ENCODE measurements at places on chromosomes 6 and 20.

DNA sequence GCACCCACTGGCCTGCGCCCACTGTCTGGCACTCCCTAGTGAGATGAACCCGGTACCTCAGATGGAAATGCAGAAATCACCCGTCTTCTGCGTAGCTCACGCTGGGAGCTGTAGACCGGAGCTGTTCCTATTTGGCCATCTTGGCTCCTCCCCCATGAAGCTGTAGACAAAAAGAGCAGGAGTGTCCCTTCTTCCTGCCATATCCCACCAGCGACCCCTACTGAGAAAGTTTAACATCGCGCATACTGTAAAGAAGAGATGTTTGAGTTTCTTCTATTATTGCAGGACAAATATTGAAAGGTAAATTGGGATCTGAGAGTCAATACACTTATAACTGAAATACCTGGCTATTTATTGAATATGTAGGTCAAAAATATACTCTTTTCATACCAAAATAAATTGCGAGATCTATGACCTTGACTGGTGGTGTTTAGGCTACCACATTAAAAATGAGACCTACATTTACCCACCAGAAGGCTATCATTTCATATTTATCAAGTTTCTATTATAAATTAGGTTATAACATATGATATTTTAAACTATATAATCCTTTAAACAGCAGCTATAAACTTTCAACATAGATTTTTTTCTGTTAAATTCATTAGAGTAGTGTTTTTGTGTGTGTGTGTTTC lies 586.3 kb downstream of the HTR1B start:
- no peak for DNase-seq

- no peak for DNase-seq
Observed at GRCh38 chr6:122712448-122713137, 66.9 kb upstream of the FABP7 start.

GRCh38 chr20:24461848-24462247 lies 7.6 kb upstream of the SYNDIG1 start:
- DNase-seq: no peak

- no peak for DNase-seq
Observed at GRCh38 chr20:57691699-57692098, 18.1 kb downstream of the PMEPA1 start.

DNA sequence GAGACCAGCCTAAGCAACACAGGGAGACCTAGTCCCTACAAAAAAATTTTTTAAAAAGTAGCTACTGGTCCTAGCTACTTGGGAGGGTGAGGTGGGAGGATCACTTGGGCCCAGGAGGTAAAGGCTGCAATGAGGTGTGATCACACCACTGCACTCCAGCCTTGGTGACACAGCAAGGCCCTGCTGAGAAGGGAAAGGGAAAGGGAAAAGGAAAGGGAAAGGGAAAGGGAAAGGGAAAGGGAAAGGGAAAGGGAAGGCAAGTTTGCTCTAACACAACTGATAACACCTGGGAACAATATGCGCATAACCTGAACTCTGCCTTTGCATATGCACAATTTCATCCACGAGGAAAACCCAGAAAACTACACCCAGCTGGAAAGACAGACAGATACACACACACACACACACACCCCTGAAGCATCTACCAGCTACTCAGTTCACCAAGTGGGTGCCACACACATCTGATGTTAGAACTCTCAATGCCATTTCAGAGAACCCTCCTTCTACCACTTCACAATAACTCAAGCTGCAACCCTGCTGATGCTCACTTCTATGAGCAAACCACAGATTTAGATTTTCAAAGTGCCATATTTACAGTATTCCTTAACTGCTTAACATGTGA lies 19.1 kb downstream of the B4GALT5 start:
- DNase-seq: no peak

DNA sequence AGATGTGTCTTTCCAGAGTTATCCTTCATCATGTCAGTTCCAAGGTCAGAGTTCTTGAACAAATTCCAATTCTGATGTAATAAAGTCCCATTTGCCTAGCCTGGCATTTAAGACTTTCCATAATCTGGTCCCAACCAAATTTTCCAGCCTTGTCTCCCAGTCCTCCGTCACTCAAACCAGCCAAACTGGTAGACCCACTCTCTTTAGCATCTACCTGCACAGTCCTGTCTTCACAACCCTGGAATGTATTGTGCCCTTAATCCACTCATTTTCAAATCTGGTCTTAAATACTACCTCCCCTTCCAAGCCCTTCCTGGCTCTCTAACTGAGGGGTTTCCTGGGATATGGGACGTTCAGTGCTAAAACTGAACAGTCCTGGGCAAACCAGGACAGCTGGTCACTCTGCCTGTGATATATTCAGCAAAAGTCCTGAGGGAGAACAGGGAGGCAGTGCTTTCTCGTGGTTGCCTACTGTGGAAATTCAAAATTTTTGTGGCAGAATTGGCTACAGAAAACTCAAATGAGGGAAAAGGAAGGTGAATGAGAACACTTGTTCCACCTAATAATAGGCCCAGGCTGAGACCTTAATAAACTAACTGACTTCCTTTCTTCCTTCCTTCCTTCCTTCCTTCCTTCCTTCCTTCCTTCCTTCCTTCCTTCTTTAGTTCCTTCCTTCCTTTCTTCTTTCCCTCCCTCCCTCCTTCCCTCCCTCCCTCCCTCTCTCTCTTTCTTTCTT lies 10.8 kb upstream of the AKAP7 start:
- DNase-seq: no peak
